ENCODE measurements at places on chromosomes 5 and 9. TPM values are rescaled to one million over a fixed set of nuclear protein-coding genes. Genes with fewer than 3 reads are reported as not detected.

KCNMB1 gene
- not detected for total RNA-seq

F12 gene
- total RNA-seq = 18.3 TPM

SPINK13 gene
- total RNA-seq = not detected

OR1Q1 gene
- not detected for total RNA-seq

PCDHB11 gene
- total RNA-seq = not detected

Data from K562 (cell line).